IPS DF 19.7 (cell line): ENCODE measurements at places on chromosomes 2 and 18.

- no peak for DNase-seq
Observed at GRCh38 chr18:35713545-35713944, 132.0 kb downstream of the GALNT1 start.

- DNase-seq, result no peak
Observed at GRCh38 chr2:188922191-188922590, 52.0 kb upstream of the COL3A1 start.

DNA sequence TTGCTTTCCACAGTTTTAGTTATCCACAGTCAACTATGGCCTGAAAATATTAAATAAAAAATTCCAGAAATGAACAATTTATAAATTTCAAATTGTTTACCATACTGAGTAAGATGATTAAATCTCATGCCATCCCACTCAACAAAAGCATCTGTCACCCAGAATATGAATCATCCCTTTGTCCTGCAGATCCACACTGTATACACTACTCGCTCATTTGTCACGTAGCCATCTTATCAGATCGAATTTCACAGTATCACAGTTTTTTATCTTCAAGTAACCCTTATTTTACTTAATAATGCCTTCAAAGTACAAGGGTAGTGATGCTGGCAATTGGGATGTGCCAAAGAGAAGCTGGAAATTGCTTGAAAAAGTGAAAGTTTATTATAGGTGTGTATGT lies 291.8 kb upstream of the LRATD1 start:
- no peak for DNase-seq

DNA sequence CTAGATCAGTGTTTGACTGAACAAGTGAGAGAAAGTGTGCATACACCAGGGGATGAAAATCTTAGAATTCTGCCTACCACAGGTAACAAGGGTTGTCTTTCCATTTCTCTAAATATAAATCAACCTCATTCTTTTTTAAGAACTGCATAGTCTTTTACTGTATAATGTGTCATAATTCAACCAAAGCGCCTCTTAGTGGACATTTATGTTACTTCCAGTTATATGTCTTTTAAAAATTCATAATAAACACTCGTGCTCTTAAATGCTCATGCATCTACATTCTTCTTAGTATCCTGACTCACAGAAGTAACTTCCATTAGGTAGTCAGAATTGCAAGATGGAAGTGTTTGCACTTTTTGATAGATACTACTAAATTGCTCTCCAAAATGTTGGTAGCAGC lies 76.2 kb downstream of the CHRNA1 start:
- DNase-seq, result no peak

DNA sequence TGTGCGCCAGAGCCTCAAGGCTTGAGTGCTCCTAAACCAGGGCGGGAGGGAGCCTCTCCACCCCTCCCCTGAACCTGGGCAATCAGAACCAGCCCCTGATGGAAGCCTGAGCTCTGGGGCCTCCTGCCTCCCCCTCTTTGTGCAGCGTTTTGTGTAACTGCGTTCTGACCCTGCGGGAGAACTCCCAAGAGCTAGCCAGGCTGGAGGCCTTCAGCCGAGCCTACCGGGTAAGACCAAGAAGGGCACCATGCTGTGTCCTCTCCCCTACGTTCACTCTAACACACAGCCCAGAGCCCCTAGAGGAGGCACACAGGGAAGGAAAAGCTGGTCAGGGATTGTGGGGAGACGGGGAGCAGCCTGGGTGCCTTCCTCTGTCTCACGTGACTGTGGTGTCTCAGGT lies 108.0 kb downstream of the PLB1 start:
- DNase-seq, result no peak
